ENCODE measurements at places on chromosomes 12 and 14. TPM values are rescaled to one million over a fixed set of nuclear protein-coding genes. Genes with fewer than 3 reads are reported as not detected.

DNA sequence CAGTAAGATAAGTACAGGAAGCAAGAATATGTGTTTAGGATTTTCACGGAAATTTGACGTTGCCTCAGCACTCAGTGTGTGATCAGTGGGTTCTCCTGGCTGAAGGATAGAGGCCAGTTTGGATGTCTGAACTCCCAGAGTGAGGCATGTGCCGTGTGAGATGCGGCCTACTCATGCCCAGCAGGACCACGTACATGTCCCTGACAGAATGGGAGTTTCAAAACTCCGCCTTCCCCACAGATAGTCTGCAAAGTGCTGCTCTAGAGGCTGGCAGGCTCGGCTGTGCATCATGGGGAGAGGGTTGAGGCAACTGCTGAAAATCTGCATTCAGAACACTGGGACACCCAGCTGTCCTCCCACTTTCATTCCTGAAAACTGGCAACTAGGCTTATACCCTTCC, 58.3 kb downstream of the NINJ2 start:
- DNase-seq = no peak

DNA sequence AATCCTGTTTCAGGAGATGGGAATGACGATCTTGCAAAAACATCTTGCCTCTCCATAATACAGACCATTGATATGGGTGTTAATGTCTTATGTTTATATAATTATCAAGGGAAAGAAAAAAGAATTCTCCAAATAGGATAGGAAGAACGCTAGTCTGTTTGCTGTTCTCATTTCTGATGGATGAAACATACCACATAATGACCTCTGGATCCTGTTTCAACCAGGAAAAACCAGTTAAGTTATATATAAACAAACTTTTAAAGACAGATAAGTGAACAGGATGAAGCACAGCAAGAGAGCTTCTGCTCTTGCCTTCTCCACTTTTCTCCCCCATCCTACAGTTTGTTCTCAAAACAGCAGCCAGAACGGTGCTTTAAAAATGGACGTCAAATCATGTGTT, 27.8 kb downstream of the COQ6 start:
- DNase-seq = no peak

DNA sequence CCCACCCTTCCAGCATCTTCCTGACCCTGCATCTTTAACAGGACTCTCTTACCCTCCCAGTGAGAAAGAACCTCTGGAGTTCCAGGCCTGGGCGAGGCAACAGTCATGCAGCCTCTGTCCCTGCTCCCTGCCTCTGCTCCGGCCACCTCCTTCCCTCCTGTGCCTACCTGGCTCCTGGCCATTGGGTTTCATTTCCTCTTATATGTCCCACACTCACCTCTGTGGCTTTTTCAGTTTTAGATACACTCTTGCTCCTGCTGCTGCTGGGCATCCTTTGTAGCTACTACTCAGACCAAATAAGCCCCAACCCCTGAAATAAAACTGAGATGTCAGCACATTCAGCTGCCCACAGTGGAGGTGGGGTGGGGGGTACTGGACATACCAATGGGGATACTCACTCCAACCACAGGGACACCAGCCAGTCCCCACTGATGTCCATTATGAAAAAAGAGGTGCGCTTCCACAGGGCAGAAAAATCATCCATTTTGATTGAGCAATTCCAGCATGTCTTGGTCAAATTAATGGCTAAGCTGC, 99.1 kb upstream of the NRXN3 start:
- DNase-seq = no peak

GRCh38 chr12:70196811-70197281, 46.4 kb upstream of the CNOT2 start:
- peak; percentile 69 for DNase-seq

GRCh38 chr12:107221913-107222312, 128.6 kb upstream of the CRY1 start:
- DNase-seq = no peak

- no peak for DNase-seq
Measured at GRCh38 chr12:32454866-32455265, 55.5 kb downstream of the FGD4 start.

DNA sequence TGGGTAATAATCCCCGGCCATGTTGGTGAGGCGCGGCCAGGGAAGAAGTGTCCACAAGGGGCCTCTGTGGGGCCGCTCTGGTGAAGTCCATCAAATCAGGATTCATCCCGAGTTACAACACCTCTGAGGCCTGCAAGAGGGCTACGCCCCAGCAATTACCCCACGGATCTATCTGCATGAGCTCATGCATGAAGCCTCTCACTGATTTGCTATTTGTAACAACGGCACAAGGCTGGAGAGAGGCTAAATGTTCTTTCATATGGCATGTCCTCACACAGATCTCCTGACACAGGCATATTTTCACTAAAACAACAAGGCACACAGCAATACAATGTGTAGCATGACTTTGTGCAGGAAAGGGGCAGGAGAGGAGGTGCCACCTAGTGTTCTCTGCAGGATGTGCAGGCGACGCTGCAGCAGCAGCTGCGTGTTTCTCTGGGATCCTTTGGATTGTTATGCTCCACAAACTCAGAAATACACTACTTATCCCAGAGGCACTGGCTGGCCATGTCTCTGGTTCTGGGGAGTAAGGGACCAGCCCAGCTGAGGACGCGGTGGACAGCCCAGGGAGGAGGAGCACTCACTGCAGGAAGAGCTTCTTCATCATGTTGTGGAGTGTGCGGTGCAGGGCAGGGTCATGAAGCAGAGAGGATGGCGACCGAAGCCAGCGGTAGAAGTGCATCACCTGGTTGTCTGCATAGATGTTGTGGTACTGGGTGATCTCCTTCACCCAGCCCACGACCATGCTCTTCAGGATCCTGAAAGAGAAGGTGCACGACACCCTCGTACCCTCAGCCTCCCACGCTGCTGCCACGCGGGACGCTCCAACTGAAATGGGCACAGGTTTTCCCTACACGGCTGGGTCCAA, 20.2 kb downstream of the P2RX2 start:
- DNase-seq = peak; percentile 47

DNA sequence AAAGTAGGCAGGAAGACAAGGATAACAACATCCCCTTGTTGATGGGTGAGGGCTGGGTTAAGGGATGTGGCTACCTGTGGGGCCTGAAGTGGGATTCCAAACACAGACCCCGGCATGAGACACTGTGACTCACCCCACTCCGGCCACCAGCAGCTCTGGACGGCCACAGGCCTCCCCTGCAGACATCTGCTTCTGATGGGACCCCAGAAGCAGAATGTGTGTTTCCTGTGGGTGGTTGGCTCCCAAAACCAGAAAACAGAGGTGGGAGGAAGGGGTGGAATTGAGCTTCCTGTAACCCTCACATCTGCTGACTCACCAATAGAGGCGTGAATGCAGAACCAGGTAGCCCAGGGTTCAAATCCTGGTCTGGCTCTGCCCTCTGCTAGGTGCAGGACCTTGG, 216.6 kb upstream of the PWP1 start:
- no peak for DNase-seq

DNA sequence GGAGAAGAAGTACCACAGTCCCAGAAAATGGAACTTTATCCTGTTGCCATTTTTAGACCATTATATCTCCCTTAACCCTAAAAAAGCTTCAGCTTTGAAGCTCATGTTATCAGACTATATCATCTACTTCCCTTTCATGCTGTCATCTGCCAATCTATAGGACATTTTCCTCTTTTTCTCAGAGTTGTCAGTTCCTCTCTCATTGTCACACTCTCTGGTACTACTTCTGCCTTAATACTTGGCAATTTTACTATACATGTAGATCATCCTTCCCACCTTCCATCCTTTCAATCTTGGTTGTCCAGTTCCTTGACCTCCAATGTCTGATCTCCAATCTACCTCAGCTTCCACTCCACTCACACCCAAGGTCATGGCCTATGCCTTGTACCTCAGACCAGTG, 57.4 kb downstream of the SLC15A5 start:
- no peak for DNase-seq

DNA sequence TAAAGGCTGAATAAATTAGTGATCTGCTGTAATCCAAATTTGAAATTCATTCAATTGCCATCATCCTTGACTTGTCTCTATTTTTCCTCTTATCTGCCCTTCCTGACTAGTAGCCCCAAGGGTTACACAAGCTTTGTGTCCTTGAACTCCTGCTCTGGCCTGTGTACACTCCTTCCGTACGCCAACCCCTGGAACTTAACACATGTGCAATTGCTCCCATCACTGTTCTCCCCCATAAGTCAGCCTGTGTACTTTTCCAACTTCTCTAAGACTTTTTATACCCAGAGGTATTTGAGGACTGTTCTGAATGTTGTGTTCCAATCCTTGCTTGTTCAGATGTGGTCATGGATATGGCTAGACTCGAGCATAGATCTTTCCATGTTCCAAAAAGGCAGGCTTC, 171.1 kb upstream of the G2E3 start:
- DNase-seq = no peak

DNA sequence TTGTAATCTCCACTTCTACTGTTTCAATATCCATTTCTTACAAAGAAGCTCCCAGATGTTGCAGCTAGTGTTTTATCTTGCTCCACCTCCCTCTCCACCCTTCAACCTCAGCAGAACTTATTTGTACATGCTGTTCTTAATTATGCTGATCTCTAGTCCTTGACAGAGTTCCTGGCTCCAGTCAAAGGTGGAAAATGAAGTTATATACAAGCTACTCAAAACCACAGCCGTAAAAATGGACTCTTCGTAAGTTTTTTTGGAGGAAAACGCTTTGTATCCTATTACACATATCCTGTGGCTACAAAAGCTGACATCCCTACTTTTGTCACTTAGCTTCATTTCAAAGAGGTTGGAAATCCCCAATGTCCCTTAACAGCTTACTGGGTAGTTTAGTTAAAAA, 1.3 kb downstream of the CLEC1A start:
- DNase-seq = no peak

GRCh38 chr12:91931111-91931510, 214.5 kb downstream of the BTG1 start:
- no peak for DNase-seq

GRCh38 chr14:75438486-75439080, 10.8 kb downstream of the JDP2 start:
- no peak for DNase-seq

GRCh38 chr12:51924551-51925319, 17.4 kb downstream of the ACVRL1 start:
- no peak for DNase-seq

GRCh38 chr12:10540776-10541205, 35.1 kb downstream of the EIF2S3B start:
- no peak for DNase-seq

DNA sequence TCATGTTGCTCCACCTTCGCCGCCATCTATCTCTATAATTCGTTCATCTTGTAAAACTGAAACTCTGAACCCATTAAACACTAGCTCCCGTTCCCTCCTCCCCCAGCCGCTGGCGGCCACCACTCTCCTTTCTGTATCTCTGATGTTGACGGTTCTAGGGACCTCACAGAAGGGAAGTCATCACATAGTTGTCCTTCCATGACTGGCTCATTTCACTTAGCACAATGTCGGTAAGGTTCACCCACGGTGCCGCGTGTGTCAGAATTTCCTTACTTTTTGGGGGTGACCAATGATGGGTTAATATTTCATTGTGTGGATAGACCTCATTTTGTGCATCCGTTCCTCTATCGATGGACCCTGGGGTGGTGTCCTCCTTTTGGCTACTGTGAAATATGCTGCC, 2.0 kb upstream of the CACNA2D4 start:
- peak; percentile 5 for DNase-seq

- no peak for DNase-seq
Measured at GRCh38 chr14:92770484-92770883, 22.1 kb upstream of the LGMN start.

DNA sequence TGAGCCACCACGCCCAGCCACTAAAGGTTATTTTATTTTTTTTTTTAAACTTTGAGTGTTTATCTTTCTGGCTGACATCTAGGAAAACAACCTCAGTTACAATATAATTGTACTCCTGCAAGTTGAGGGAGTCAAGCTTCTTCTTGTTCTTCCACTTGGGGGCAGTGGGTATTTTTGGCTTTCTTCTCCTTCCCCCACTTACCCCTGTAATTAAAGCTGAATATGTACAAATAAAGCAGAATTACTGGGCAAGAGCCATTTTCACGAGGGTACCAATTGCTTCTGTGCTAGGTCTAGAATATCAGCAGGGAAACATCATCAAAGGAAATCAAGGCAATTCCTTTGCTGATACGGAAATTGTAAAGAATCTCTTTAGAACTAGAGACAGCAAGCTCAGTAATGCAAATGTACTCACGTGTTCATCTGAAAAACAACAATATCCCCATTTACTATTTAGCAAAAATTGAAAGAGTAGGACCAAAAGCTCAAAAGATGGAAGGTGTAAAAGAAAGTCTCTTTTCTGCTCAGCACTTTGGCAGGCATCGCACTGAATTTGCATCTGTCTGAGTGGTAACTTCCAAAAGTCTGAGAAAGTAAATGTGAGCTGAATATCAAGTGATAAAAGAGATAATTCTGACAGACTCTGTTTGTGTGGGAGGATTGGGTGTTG, 72.8 kb downstream of the TAOK3 start:
- no peak for DNase-seq

- DNase-seq = peak; percentile 41
Measured at GRCh38 chr12:92431146-92431545, 271.6 kb upstream of the PLEKHG7 start.

DNA sequence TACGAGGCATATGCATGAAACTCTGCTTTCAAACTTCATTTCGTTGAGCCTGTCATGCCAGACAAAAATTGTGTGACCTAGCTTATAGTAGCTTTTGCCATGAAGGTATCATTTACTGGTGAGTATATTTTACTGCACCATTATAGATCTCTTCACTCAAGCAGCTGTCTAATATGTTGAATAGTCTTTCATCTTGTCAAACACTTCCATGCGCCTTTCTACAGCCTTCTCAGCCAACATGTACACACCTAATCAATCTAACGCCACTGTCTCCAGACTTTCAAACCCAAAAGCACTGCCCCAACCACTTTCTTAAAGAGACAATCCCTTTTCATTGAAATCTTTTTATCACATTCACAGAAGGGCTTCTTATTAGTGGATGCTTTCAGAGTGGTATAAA, 757.4 kb downstream of the VRK1 start:
- DNase-seq = no peak

GRCh38 chr14:100904307-100905087, 975 bp upstream of the RTL1 start:
- no peak for DNase-seq

DNA sequence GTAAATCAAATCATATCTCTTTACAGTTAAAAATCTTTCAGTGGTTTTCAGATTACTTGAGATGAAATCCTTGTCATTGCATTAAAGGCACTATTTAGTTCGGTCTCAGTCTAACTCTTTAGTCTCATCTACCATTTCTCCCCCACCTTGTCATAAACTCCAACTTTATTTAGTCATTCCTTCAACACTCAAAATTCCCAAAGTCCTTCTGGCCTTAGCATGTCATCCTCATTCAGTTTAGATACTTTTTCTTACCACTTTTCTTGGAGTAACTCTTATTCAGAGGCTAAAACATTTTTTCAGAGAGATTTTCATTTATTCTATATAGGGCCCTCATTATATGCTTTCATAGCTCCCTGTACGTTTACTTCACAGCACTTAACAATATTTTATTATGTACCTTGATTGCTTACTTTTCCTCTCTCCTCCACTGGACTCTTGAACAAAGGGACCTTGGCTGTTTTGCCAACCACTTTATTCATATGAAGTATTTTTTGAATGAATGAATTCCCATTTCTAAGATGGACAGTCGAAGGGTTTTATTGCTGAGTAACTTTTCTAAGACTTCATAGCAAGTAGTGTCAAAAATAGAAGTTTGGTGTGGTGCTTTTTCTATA, 12.8 kb downstream of the USP15 start:
- no peak for DNase-seq

GRCh38 chr14:33404054-33404453, 465.4 kb downstream of the NPAS3 start:
- no peak for DNase-seq

Gene TRAFD1
- total RNA-seq = 19.0 TPM

Gene LBHD2
- 2.3 TPM for total RNA-seq

Gene SOAT2
- total RNA-seq = not detected

Gene FLRT2
- 59.8 TPM for total RNA-seq

Gene MYF5
- not detected for total RNA-seq

Gene OTOGL
- 3.4 TPM for total RNA-seq

Gene SLC6A13
- 17.9 TPM for total RNA-seq
